ENCODE measurements at places on chromosomes 5 and 9. TPM values are rescaled to one million over a fixed set of nuclear protein-coding genes. Genes with fewer than 3 reads are reported as not detected.

- DNase-seq: no peak
Observed at GRCh38 chr9:13491493-13492424, 212.3 kb upstream of the MPDZ start.

Gene TXNDC8
- not detected for polyA plus RNA-seq

Gene REEP2
- 28.2 TPM for polyA plus RNA-seq

- no peak for DNase-seq
Observed at GRCh38 chr9:136665111-136665703, 2.5 kb downstream of the EGFL7 start.

DNA sequence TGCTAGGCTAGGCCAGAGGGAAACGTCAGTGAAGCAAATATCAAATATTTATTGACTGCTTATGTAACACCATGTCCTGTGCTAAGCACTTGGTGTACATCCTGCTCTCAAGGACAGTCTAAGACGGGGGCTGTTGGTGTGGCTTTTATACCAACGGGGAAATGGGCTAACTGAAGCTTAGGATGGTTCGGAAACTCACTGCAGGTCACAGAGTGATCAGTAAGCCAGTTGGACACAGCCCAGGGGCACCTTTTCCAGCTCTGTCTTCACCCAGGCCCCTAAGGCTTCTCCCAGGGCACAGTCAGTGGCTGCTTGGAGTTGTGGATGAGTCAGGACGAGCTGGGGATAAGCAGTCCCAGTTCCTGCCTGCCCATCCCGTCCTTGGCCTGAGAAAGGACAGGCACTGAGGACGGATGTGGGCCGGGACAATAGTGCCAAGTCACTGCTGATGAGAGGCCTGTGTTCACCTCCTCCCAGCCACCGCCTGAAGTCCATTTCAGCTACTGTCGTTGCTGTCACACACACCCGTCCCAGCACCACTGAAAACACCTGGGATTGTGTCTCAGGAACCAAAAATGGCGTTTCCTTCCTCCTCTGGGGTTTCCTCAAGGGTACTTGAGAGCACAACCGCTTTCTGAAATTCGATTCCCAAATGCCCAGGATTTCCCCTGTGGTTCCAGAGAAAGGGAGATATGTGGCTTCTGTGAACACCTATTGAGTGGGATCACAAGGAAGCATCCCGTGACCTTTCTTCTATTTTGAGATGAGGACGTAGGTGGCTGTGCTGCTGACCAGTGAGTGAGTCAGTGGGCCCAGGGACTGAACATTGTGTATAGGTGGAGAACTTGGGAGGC, 17.5 kb upstream of the SPRY4 start:
- DNase-seq: no peak

Gene SLC6A19
- polyA plus RNA-seq: not detected

Gene CCDC152
- polyA plus RNA-seq: 3.8 TPM

- no peak for DNase-seq
Observed at GRCh38 chr5:100731768-100732167, 171.3 kb downstream of the ST8SIA4 start.

Gene FOXD4L5
- polyA plus RNA-seq: 1.1 TPM

Gene APBA1
- polyA plus RNA-seq: 6.0 TPM

DNA sequence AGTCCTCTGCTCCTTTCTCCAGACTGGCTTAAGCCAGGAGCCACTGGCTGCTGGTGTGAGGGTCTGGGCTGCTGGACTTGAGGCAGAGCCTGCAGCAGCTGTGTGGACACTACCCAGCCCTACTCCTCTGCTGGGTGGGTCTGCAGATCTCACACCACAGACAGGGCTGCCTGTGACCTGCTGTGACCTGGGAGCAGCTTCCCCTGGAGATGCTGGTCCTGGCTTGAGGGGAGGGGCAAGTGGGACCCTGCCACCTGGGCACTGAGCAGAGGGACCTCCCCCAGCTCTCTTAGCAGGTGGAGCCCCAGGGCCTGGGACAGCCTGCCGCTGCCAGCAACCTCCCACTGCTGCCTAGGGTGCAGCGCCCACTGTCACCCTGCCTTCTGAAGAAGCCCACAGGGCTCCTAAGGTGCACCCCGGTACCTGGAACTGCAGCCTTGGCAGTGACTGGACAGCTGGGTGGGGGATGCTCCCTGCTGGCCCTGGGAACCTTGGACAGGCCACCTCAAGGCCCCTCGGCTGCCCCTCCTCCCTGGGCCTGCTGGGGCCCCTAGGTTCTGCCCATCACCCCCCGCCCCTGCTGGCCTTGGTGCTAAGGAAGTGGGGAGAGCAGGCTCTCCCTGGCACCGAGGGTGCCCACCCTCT, 9.1 kb downstream of the CACFD1 start:
- DNase-seq: no peak

DNA sequence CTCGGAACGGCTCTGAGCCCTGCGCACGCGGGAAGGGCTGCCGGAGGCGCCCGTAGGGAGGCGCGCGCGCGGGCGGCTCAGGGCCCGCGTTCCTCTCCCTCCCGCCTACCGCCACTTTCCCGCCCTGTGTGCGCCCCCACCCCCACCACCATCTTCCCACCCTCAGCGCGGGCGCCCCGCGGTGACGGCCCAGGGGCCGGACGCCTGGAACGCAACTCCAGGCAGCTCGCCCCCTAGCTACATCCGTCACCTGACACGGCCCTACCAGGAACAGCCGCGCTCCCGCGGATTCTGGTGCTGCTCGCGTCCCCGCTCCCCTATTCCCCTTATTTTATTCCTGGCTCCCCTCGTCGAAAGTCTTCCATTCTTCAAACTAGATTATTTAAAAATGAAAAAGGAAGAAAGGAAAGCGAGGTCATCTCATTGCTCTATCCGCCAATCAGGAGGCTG, at the start of gene CDKN2B-AS1:
CDKN2B-AS1 (plus strand) TSS at position 236 of the 450 bp plus-strand sequence.
- peak; percentile 55 for DNase-seq
